ENCODE measurements at places on chromosomes 2 and 18.

- no peak for DNase-seq
These were observed 418.4 kb upstream of the TRIB2 start for GRCh38 chr2:12298352-12298751.

DNA sequence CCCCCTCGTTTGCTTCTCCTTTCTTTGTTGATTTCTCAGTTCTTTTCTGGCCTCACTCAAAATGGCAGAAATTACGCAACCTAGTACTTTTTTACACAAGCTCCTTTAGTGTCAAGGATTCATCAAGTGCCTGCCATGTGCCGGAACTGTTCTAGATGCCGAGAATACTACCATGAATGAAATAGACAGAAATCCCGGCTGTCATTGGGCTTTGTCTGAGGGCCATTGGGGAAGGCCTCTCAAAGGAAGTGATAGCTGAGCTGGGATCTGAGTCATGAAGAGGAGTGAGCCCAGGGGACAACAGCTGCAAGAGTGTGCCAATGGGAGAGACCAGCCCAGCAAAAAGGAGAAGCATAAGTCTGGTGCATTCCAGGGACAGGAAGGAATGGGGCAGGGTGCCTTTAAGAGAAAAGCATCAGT, 34.3 kb upstream of the PPP1CB start:
- DNase-seq, result peak; percentile 88

DNA sequence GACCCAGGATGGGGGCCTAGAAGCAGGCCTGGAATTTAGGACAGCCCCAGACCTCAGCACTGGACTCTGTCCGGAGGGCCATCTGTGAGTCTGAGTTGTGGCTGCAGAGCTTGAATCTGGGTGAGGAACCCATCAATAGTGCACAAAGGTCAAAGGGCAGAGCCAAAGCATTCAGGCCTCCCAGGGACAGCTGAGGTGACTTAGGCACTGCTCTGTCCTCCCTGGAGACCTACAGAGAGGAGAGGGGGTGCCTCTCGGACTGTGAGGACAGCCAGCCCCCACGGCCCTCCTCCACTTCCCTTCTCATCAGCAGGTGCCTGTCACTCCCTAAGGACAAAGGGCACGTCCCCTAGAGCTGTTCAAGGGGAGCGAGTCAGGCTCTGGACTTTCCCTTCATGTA, 25.1 kb upstream of the PRLH start:
- no peak for DNase-seq

- peak; percentile 6 for DNase-seq
These were observed 351.0 kb downstream of the PIK3C3 start for GRCh38 chr18:42305869-42306593.

GRCh38 chr2:172404824-172405223, 22.6 kb upstream of the ITGA6 start:
- peak; percentile 52 for DNase-seq

DNA sequence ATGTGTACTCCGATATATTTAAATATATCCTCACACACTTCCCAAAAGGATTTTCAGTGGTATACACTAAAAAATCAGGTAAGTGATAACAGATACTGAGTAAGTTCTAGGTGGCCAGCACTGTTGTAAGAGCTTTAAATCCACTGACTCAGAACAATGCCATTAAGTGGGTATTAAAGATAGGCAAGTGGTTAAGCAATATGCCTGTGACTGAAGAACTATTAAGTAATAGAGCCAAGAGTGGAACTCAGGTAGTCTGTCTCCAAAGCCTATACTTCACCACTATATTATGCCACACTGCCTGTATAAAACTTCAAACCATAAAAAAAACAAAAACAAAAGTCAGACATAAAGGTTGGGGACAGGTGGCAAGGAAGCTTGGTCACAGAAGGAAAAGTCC, 37.2 kb downstream of the THUMPD2 start:
- DNase-seq, result no peak

- DNase-seq, result no peak
These were observed 143.3 kb downstream of the FTCDNL1 start for GRCh38 chr2:199707593-199708185.

GRCh38 chr2:241391892-241392665, 36.0 kb downstream of the FARP2 start:
- peak; percentile 32 for DNase-seq

GRCh38 chr18:46167971-46168370, 63.8 kb downstream of the HAUS1 start:
- DNase-seq, result no peak
